ENCODE measurements at places on chromosomes 12 and 14.
A peak's percentile ranks its signal among the peaks of the same experiment; 100 is the strongest.

DNA sequence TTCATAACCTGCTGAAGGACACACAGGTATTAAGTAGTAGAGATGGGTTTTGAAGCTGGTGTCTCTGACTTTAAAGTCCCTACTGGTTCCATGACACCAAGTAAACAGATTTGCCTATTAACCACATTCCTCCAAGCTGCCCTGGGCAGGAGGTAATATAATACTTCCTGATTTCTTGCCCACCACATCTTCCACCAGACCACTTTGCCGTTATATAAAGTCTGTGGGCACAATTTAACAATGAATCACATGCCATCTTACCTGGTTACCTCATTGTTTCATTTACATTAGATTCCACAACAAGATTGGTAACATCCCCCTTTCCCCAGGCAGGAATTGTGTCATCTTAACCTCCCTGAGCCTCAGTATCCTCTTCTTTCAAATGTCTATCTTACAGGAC lies 900 bp upstream of the LRRC23 start:
- DNase-seq: no peak

GRCh38 chr12:104182144-104182543 lies 33.4 kb upstream of the TXNRD1 start:
- DNase-seq: no peak

DNA sequence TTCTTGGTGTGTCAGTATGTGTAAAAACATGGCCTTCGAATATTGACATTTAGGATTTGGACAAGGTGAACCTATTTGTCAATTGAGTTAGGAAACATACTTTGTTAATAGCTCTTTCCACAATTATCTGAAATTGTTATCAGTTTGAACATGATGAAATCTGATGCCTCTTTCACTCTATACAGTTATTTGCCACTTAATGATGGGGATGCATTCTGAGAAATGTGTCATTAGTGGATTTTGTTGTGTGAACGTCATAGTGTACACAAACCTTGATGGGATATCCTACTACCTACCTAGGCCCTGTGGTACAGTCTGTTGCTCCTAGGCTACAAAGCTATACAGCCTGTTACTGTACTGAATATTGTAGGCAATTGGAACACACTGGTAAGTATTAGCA lies 4.8 kb downstream of the TULP3 start:
- no peak for DNase-seq

DNA sequence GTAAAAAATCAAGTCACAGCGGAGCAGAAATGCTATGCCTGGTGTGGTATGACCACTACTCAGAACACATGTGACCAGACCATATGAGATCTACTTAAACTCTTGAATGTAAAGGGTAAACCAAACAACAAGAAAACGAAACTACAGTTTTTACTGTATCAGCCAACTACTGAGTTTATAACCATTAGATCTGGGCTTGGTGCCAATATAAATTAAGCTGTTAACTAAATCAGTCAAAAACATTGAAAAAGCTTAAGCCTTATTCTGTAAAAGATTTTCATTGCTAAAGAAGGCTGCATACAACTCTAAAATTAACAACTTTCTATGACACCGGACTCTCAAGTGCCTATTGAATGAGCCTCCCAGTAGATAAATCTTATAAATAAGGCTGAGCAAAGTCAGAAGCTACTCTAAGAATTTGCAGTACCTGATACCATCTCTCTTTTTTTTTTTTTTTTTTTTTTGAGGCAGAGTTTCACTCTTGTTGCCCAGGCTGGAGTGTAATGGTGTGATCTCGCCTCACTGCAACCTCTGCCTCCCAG lies 35.4 kb downstream of the SPTLC2 start:
- peak; percentile 75 for DNase-seq

DNA sequence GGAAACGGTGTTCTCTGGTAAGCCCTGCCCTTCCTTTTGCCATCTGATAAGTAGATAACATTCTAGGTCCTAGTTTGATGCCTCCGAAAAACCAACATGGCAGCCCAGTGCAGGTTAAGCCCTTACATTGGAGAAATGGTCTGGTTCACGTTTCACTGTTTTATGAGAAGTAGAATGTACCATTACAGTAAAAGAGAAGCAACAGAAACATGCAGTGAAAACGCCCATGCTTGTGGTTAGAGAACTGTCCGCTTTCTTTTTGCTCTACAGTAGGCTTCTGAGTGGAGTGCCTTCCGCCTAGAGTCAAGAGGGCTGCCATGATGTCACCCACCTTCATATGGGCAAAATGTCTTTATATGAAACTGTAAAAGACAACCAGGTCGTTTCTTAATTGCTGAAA lies 190.4 kb upstream of the BCL2L14 start:
- no peak for DNase-seq

GRCh38 chr14:64891839-64892375 lies 12.2 kb upstream of the SPTB start:
- DNase-seq: peak; percentile 55

DNA sequence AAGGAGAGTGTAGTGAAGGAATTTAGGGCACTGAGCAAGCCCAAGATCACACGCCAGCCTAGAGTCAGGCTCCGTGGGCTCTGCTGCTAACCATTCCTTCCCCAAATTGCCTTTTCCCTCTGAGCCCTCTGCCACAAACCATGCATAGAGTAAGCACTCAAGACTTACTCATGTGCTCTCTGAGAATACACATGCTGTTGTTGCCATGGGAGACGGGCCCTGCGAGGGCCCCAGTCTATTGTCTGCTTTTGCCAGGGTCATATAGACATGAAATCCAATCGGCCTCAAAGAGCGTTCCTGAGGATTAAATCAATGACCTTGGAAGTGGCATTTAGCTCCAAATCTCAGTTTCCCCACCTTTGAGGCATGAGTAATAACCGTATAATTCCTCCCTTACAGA lies 48.7 kb upstream of the WSCD2 start:
- no peak for DNase-seq

DNA sequence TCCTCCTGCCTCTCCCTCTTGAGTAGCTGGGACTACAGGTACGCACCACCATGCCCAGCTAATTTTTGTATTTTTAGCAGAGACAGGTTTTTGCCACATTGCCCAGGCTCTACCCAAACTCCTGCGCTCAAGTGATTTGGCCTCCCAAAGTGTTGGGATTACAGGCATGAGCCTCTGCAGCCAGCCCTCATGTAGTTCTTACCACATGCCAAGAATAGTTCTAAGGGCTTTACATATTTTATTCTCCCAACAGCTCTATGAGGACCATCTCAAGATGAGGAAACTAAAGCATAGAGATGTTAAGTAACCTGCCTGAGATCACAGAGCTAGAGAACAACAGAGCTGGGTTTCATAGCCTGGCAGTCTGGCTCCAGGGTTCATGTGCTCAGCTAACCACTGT lies 37.9 kb upstream of the ALDH2 start:
- no peak for DNase-seq

DNA sequence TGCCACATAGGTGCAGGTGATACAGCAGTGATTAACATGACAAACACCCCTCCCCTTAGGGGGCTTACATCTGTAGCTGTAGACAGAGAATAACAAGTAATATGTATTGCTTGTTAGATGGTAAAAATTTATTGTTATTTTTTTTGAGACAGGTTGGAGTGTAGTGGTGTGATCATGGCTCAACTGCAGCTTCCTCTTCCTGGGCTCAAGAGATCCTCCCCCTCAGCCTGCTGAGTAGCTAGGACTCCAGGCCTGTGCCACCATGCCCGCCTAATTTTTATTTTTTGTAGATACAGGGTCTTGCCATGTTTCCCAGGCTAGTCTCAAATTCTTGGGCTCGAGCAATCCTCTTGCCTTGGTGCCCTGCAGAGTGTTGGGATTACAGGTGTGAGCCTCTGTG lies 19.8 kb downstream of the DIP2B start:
- DNase-seq: no peak

DNA sequence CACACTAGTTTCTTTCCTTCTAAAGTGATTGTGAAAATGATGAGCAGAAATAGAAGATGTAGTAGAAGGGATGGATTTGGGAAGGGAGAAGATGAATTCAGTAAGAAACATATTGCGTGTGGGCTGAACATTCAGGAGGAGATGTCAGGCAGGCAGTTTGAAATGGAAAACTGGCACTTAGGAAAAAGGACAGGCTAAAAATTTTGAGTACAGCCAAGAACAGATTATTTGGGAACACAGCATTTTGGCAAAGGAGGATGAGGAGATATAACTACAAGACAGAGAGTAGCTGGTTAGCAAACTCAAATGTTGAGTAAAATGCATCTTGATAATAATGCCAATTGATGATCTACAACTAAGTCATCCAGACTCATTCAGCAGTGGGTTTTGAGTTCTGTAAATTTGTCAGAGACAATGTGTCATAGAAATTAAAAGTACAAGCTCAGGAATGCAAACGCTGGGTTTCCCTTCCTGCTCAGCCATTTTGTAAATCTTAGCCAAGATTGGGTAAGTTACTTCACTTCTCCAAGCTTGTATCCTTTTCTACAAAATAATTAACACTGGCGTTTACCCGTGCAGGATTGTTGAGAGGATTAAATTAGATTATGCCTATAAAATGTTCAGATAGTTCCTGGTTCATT lies 255.0 kb downstream of the NAV3 start:
- DNase-seq: no peak

DNA sequence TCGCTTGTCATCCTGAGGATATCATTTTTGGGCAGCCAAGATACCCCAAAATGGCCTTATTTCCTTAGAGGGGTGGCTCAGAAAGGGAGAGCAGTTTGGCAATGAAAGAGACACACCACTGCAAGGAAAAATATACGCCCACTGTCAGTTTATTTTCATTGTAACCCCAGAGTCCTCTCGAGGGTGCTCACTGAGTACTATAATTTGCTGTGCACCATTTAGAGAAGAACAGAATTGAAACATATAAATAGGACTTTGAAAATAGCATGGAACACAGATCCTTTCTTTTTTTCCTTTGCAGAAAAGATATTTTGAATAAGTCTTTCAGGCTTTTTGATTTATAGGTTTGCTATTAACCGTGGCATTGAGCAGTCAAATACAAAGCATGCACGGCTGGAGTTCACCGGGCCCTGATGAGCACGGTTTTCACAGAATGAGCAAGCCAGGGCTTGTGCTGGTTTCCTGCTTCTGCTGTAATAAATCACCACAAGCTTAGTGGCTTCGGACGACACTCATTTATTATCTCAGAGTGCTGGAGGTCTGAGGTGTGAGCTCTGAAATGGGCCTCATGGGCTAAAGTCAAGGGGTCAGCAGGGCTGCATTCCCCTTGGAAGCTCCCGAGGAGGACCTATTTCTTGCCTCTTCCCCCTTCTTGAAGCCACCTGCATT lies 152.3 kb downstream of the ZNF664 start:
- DNase-seq: peak; percentile 68

- no peak for DNase-seq
These were observed 557 bp upstream of the FICD start for GRCh38 chr12:108514468-108514972.

- DNase-seq: no peak
These were observed 236.2 kb upstream of the KRR1 start for GRCh38 chr12:75747572-75748021.

DNA sequence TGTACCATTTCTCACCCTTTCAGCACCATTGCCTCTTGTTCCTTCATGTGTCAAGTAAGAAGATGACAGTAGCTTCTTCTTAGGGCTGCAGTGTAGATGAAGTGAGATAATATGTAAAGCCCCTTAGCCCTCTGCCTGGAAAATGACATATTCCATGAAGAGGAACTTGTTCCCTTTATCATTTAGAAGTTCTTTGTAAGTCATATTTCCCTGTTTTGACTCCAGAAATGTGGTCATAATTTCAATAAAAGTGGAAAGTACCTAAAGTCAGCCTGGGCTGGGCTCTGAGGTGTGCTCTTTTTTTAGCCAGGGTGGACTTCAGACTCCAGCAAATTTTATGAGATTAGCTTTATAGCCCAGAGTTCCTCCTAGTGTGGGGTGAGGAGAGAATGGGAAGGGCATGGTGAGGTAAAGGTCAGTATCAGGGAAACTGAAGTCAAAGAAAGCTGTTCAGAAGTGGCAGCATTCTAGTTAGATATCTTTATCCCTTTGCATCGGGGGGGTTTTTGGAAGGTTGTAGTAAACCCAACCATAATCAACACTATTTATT lies 92.5 kb downstream of the TMCC3 start:
- no peak for DNase-seq

GRCh38 chr14:73903028-73903427 lies 16.4 kb downstream of the ZNF410 start:
- no peak for DNase-seq

GRCh38 chr14:74609721-74610120 lies 2.3 kb downstream of the LTBP2 start:
- no peak for DNase-seq

DNA sequence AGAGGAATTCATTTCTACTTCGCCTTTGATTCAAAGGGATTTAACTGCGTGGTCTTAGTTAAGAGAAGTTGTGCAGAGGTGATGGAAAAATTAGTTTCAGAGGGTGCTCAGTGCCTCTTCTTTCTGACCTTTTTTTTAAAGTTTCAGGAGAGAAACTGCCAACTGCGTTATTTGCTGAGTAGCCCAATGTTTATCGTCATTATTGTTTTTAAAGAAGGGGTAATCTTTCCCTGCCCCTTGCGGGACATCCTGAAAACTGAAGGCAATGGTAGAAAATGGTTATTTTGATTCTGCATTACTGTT lies 11.0 kb downstream of the OTX2 start:
- no peak for DNase-seq

GRCh38 chr14:23382276-23382675 lies 5.4 kb downstream of the CMTM5 start:
- DNase-seq: no peak

DNA sequence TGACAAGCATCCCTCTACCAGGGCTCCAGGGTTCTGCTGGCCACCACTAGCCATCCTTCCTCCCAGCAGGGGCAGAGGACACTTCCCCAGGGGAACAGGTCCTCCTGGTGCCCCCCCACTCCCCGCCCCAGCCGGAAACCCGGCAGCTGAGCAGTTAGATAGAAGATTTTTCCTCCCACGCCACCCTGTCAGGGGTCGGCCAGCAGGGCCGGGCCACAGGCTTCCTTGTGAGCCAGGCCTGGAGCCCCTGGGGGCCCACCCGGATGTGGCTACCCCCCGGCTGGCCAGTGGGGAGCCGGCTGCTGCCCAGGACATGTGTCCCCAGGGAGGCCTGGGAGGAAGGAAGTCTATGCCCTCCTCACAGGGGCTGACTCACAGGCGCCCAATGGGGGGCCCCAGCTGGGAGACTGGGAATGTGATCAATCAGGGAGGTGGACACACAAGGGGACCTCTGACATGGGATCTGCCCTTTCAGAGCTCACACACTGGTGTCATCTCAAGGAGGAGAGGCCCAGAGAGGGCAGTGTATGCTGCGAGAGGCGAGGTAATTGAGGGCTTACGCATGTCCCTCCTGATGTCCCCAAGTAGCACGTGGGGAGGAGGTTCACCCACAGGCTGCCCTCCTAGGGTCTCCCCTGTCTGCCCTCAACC lies 4.2 kb downstream of the SH2B3 start:
- peak; percentile 41 for DNase-seq
